NCI-H345 (cell line): ENCODE measurements at places on chromosomes 2 and 18.

- DNase-seq, result no peak
These were observed 1452.6 kb upstream of the ACVR2A start for GRCh38 chr2:146392186-146392585.

- no peak for DNase-seq
These were observed 14.9 kb downstream of the CEBPZOS start for GRCh38 chr2:37211212-37211611.

DNA sequence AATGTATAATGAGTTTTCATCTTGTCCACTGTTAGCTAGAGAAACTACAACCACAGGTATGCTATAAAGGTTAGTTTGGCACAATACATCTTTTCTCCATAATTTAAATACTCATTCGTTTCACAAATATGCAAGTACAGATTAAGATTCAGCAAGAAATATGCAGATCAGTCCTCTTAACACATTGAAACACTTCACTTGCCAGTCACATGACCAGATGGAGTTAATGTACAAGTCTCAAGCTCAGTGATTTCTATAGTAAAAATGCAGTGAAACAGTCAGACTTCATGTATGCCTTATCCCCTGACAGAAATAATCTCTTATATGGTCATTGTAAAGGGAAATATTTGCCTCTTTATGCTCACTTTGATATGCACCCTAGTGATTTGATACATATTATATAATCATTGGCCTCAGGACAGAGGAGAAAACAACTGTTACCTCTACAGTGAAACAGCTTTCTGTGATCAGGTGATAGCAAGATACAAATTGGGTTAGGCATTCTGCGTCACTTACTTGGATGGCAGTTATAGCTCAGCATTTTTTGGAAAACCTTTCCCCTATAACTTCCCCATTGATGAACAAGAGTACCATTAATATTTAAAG is 104.6 kb downstream of the TCF4 start:
- no peak for DNase-seq

DNA sequence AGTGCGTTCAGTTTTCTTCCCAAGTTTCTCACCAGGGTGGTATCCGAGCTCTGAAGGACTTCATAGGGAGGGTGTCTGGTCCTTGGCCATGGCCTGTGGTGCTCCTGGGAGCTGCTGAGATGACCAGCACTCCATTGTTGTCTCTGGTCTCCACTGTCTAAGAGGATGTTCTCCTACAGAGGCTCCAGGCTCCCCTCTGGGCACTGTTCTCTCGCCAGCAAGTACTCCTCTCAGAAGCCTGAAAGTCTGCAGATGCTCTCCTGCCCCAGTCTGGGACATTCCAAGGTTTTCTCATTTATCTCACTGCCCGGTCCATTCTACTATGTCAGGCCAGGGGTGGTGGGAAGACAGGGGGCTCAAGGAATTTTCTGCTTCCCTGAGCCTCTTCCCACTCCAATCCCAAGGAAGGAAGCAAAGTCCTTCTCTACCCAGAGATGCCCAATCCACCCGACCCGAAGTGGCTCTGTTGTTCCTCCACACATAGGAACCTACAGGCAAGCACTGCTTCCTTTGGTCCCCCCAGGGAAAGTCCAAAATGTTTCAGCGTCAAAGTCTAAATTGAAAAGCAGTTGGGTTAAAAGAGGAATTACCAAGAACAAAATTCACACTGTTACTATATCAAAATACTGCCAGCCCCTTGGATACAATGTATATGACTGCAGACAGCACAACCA is 110.5 kb downstream of the GYPC start:
- no peak for DNase-seq

GRCh38 chr2:232689152-232689910 is 7.8 kb upstream of the GIGYF2 start:
- peak; percentile 51 for DNase-seq
